ENCODE measurements at places on chromosomes 11 and 22.

- DNase-seq: no peak
Measured at GRCh38 chr11:67999201-67999629, 4.7 kb downstream of the UNC93B1 start.

DNA sequence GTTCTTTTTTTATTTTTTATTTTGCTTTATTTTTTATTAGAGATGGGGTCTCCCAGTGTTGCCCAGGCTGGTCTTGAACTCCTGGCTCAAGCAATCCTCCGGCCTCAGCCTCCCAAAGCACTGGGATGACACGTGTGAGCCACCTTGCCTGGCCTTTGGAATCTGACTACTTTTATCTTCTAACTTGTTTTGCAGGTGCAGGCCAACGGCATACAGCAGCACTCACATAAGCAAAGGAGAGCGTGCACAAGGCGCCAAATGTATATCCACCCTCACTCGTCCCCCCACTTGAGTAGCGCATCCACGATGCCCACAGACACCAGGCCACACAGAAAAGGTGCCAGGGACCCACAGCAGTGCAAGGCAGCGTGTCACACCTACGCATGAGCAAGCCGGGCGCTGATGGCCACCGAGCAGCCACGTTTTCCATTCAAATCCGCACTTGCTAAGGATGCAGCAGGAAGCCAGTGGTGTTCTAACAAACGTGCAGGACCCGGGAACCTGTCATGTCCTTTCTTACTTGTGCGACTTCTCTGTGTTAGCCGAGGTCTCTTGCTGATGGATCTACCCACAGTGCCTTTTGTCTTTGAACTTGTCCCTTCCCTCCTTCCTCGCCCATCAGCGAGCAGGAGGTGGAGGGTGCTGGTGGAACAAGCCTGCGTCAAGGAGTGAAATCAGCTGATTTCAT lies 5.9 kb downstream of the ASCL2 start:
- no peak for DNase-seq

GRCh38 chr11:59429924-59430516 lies 3.8 kb upstream of the OR5A2 start:
- DNase-seq: peak; percentile 36

DNA sequence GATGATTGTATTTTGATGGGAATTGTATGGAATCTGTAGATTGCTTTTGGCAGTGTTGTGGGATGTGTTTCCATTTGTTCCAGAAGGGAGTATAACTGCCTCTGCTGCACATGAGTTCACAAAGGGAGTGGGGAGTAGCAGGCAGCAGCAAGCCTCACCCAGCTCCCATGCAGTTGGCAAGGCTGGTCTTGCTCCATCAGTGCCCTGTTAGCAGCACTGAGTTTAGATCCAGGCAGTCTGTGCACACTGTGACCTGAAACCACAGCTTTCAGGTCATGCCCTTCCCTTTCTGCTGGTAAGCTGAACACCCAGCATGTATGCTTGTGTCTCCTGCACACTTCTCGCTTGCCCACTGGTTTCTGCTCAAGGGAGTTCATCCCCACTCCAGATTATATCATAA lies 3.7 kb upstream of the NUCB2 start:
- no peak for DNase-seq

- no peak for DNase-seq
Measured at GRCh38 chr11:35088676-35089075, 50.3 kb upstream of the CD44 start.

GRCh38 chr11:65911682-65912568 lies 6.9 kb downstream of the C11orf68 start:
- no peak for DNase-seq

DNA sequence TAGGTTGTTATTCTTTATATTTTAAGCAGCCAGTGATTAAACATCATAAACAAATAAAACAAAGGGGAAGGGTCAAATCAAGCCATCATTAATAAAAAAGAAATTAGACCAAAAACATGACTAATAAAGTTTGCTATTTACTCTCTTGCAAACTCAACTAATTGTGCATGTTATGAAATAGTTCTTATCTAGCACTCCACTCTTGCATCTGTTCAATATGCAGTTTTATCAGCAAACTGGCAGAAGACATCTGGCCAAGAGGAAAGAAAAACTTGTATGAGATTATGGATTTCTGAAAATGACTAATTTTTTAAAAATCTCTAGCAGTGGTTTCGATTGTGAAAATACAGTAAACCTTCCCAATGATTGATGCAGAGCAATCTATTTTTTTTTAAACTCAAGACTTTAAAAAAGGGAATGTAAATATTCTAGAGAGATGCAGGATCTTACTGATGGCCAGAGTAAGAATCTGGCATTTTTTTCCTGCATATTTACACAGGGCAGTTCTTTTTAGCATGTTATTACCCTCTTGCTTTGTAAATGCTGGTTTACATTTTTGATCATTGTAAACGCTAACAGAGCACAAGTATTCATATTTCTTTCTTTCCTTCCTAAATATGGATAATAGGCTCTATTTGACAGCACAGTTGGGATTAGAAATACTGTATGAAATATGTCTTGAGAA lies 83.3 kb downstream of the GRIA4 start:
- no peak for DNase-seq

DNA sequence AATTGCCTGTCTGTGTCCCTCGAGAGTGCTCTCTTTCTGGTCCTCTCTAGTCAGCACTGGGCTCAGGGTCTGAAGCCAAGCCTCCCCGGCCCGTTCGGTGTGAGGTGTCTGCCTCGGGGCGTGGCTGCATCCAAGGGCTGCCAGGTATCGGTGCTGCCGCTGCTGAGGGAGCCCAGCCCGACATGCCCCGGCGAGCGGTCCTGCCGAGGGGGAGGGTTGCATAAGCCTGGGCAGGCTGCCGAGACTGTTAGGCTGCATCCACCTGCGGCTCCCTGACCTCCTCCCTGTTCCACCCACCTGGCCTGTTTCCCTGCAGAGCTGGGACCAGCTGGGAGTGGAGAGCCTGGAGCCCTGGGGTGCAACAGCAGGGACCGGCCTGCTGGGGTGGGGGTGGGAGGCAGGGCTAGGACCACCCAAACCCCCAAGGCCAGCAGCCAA lies 6.3 kb downstream of the OVOL1 start:
- no peak for DNase-seq

GRCh38 chr11:27718346-27718862 lies 18.1 kb upstream of the BDNF start:
- DNase-seq: no peak

DNA sequence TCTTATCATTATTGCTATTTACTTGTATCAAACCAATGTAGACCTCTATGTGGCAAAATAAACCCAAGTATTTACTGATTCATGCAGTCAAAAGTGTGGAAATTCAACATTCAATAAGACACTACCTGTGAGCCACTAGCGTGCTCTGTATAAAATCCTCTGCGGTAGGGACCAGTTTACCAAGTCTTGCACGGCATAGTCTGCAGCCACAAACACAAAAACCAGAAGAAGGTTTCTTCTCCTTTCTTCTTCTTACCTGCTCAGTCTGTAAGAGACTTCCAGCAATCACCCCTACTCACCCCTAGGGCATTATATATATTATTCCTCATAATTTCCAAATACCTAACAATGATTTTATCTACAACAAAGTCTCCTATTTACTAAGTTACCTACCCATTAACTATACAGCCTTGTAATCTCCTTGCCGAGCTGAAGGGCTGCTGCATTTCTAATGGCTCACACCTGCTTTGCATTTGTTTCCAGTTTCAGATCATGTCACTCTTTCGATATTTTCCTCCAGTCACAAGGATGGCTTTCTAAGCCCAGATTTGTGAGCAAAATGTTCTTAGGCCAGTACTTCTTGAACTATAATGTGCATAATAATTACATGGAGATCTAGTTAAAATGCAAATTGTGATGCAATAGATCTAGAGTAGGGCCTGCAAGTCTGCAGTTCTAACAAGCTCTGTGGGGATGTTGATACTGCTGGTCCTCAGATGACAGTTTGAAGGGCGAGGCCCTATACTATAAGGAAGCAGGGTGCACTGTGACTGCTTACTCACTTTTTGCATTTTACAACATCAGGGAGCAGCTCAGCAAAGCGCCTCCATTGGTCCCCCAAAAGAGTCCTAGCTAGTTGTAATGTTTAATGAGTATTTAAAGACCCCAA lies 191.9 kb upstream of the DDI1 start:
- DNase-seq: no peak

DNA sequence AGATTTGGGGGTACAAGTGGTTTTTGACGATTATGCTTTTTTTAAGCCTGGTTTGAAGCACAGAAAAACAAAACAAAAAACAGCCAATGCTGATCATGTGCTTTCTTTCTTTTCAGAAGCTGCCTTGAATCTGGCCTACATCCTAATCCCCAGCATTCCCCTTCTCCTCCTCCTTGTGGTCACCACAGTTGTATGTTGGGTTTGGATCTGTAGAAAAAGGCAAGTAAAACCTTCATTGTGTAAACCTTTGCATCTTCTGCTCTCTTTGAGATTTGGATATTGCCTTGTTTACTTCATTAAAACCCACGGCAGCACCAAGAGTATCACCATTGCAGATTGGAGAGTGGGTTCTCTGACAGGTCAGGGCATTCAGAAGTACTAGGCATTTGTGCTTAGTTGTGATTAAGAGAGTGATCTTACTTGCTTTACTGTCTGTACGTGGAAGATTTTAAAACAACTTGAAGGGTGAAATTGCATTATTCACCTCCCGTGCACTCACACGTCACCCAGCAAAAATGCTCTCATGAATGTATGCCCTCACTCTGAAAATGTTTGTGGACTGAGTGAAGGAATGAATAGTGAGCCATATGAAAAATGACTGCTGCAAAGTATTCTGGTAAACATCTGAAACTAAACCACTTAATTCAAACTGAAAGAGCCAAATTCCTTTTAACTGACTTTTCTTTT lies 17.0 kb downstream of the LAYN start:
- no peak for DNase-seq

- DNase-seq: no peak
Measured at GRCh38 chr22:37983860-37984791, at the start of gene SOX10. Gene SOX10 (minus strand): TSS chr22:37984555. CDS start chr22:37983784, 771 bp downstream.

DNA sequence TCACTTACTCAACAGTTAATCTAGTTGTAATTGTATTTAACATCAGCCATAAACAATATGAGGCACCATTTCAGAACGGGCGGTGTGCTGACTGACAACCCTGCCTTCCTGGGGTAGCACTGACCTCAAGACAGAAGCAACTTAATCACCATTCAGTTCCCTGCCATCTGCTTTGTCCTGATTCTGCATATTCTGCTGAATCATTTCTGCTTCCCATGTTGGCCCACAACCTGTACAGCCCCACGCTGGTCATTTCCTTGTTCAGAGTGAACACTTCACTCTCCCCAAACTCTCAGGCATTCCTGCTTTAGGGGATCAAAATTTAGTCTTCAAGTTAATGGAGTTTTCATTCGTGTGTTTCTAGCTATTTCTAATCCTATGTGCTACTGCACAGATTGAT lies 132.3 kb upstream of the ZBED5 start:
- no peak for DNase-seq

- no peak for DNase-seq
Measured at GRCh38 chr22:29916007-29916544, 33.1 kb downstream of the MTMR3 start.

GRCh38 chr11:43576320-43576802 lies 104.2 kb upstream of the HSD17B12 start:
- DNase-seq: no peak

GRCh38 chr11:113426686-113427085 lies 39.1 kb downstream of the ANKK1 start:
- DNase-seq: no peak

- no peak for DNase-seq
Measured at GRCh38 chr11:19734171-19734570, 21.5 kb downstream of the NAV2 start.

DNA sequence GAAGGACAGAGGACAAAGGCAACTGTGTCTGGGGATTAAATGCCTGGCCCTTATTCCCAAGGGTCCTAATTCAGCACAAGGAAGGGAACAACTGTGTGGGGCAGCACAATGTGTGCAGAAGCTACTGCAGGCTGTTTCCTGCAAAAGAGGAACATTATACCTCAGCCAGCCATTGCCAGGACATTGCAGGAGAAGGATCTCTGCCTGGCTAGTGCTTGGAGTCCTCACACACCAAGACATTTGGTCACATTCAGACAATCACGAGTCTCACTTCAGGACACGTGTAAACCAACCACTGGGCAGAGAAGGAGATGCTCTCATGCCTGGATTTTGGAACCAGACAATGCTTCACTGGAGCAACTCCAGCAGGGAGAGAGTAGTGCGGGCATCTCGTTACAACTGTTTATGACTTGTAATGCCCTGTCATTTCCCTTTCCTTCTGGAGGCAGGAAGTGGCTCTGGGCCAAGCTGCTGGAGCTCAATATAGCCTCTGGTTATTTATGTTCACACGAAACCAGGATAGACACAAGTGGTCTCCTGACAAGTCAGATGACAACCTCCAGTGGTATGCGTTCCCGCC lies 23.9 kb upstream of the ZC3H12C start:
- no peak for DNase-seq

GRCh38 chr11:70744396-70745185 lies 346.3 kb downstream of the CTTN start:
- no peak for DNase-seq

- no peak for DNase-seq
Measured at GRCh38 chr11:45993531-45994001, 71.1 kb downstream of the LARGE2 start.

DNA sequence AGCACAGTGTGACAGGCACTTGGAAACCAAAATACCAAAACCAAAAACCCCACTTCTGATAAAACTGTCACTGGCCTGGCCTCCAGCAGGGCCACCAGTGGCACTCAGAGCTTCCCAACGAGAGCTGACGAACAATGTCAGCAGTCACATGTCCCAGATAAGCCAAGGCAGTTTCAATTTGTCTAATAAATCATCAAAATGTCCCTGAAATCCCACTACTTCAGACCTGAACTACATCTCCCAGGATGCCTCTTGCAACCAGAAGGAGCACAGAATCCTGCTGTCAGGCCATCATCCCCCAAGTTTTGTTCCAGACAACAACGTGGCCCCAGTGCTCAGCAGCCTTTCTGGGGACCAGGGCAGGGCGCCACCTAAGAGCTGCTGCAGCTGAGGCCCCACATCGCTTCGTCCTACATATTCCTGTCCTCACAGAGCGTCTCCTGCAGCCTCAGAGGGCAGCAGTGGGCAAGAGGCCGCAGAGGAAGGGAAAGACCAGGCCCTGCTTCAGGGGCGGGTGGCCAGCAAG lies 25.1 kb downstream of the LRFN4 start:
- DNase-seq: no peak

- no peak for DNase-seq
Measured at GRCh38 chr11:30431127-30431814, 108.4 kb downstream of the ARL14EP start.

- no peak for DNase-seq
Measured at GRCh38 chr22:21100149-21101032, 54.6 kb downstream of the LRRC74B start.

DNA sequence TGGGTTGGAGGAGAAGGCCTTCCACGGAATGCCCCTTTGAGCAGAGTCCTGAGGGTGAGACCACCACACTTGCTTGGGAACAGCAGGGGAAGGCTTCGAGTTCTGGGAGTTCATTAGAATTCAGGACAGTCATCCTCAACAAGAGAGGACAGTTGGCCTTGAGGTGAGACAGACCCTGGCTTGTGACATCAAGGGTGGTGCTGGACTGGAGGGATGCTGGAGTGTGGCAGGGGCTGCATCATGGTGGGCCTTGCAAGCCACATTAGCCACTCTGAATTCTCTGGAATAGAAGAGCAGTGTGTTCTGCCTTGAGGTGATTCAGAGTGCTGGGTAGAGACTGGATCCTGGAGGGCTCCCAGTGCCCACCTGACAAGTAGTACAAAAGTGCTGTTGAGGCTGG lies 26.3 kb downstream of the APLP2 start:
- DNase-seq: no peak

- DNase-seq: no peak
Measured at GRCh38 chr11:108926171-108926840, 261.4 kb downstream of the DDX10 start.

GRCh38 chr11:70646272-70647049 lies 248.1 kb downstream of the CTTN start:
- no peak for DNase-seq

Data from activated T-cell treated with anti-CD3 and anti-CD28 coated beads, Interleukin-2, amount 50 U/mL, for 72 hours (primary cell).